ENCODE measurements at places on chromosomes 2 and 18. TPM values are rescaled to one million over a fixed set of nuclear protein-coding genes. Genes with fewer than 3 reads are reported as not detected.

KCNS3 gene
- polyA plus RNA-seq, result 1.2 TPM

GPR55 gene
- polyA plus RNA-seq, result 0.08 TPM

DNER gene
- polyA plus RNA-seq, result 392 TPM

LAPTM4A gene
- polyA plus RNA-seq, result 256 TPM

TAF4B gene
- polyA plus RNA-seq, result 0.12 TPM

ADGRF3 gene
- polyA plus RNA-seq, result 0.22 TPM

SAG gene
- not detected for polyA plus RNA-seq

POLR1A gene
- 10.8 TPM for polyA plus RNA-seq

CYP27C1 gene
- polyA plus RNA-seq, result not detected

All from brain (organoid and tissue), 16 donors.